Activated CD4-positive, alpha-beta T cell treated with anti-CD3 and anti-CD28 coated beads for 4 hours (primary cell): ENCODE measurements at places on chromosomes 1 and 21.

DNA sequence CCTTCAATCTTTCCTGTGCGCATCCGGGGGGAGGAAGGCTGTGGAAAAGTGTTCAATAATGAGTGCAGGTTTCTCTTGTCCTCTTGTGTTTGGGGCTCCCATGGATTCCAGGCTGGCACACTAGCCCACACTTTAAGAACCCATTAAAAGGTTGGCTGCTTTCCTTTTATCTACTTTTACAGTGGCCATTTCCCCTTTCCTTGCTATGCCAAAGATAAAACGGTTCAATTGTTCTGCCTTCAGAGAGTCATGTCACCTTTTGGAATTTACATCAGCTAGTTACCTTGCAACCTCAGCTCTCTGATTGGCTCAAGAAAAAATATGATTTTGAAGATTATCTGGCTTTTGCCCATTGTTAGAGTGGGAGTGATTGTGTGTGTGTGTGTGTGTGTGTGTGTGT is 182.3 kb downstream of the SDCCAG8 start:
- DNase-seq: no peak

- DNase-seq: no peak
Observed at GRCh38 chr21:26554365-26554764, 18.7 kb downstream of the CYYR1 start.

DNA sequence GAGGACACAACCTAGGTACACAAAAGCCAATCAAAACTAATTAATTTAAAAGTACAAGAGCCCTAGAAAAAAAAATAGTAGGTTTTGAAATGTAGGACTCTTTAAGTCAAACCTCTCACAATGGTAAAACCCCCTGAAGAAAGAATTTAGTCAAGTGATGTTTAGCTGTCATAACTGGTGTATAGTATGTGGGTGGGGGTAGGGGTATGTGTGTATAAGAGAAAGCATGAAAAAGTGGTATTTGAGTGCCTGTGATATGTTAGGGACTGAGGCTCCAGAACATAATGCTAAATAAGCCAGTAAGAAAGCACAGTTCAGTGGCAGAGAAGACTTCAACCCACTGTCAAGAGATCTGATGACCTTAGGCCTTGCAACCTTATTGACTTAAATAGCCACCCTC is 507.9 kb downstream of the TTLL7 start:
- no peak for DNase-seq

DNA sequence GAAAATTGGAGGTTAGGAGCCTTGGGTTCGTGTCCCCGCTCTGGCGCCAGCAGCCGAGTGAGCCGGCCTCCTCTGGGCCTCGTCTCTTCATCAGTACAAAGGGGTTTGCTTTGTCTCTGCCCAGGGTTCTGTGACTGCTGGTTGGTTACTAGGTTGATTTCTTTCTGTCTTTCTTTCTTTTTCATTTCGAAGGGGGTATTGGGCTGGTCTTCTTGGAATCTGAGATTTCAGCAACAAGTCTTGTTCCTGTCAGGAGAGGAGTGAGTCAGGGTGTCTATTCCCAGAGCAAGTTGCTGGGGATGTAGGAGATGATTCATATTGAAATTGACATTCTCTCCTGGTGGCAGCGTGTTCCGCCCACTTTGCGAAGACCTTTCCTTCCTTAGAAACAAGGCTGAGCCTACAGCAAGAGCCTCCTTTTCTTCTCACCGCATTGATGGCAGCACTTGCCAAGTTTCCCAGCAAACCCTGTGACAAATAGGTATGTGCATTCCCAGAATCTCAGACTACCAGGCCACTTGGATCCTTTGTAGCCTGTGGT is 79.2 kb downstream of the MAN1C1 start:
- DNase-seq: no peak

DNA sequence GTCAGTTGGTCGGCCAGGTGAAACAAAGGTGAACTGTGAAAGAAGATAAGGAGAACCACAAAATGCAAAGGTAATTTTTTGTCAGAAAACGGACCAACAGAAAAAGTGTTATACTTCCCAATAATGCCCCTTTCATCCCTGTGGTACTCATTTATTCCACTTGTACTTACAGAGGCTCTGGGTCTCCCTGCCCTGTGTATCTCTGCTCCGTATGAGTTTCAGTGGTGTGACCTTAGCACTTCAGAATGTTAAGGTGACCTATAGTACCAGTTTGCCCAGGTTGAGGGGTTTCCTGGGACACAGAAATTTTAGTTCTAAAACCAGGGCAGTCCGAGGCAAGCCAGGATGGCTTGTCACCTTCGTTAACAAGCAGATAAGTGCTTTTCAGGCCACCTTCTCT is 254.8 kb downstream of the OLFM3 start:
- DNase-seq: no peak
